ENCODE measurements at places on chromosomes 1 and 21.

GRCh38 chr1:185568155-185569123 is 165.8 kb upstream of the HMCN1 start:
- no peak for DNase-seq

DNA sequence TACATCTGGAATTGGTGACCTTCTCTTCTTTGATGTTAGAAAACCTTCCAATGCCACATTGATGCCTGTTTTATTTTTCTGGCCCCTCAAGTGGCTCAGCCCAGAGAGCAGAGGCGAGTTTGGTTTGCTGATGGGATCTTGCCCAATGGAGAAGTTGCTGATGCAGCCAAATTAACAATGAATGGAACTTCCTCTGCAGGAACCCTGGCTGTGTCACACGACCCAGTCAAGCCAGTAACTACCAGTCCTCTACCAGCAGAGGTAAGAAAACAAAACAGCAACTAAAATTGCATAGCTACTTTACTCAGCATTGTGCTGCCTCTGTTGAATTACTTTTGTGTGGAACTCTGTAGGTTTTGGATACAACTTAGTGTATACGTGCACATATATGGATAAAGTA is 97.6 kb downstream of the CC2D1B start:
- DNase-seq: no peak

GRCh38 chr21:32044205-32045180 is 171.7 kb downstream of the HUNK start:
- DNase-seq: no peak

GRCh38 chr1:93625582-93626327 is 55.9 kb downstream of the BCAR3 start:
- DNase-seq: peak; percentile 78

DNA sequence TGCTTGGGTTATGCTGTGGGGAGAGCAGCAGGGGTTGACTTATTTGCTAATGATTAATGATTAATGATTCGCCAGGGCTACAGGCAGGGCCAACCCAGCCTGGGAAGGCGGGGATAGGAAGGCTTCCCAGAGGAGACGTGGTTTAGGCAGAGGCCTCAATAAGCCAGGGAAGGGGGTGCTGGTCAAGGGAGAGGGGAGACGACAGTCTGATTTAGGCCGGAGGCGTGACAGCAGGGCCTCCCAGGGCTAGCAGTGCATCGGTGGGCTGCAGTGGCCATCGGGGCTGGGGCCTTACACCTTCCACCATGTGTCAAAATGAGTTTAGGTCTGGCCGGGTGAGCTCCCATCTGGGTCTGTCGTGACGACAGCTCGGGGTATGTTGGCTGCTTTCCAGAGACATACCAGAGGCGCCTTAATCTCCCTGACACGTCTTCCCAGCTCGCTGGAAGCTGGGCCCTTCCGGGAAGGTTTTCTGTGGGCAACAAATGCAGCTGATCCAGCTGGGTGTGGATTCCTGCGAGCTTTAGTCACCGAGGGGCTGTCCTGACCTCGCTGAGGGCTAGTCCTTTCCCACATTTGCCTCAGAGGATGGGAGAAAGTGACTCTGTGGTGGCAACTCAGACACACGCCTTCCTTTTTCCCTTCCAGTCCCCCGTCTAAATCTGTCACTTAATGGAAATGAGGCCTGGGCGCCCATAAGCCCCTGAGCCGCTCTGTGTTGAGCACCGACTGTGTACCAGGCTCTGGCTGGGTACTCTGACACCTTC is 3.7 kb upstream of the SLC1A7 start:
- DNase-seq: peak; percentile 99

GRCh38 chr1:178160736-178161475 is 67.0 kb downstream of the RASAL2 start:
- DNase-seq: no peak

GRCh38 chr1:156499842-156500542 is 583 bp downstream of the MEF2D start:
- no peak for DNase-seq

- no peak for DNase-seq
Measured at GRCh38 chr1:3481046-3481445, 26.6 kb downstream of the ARHGEF16 start.

- DNase-seq: no peak
Measured at GRCh38 chr1:9151328-9151860, 22.5 kb upstream of the GPR157 start.

DNA sequence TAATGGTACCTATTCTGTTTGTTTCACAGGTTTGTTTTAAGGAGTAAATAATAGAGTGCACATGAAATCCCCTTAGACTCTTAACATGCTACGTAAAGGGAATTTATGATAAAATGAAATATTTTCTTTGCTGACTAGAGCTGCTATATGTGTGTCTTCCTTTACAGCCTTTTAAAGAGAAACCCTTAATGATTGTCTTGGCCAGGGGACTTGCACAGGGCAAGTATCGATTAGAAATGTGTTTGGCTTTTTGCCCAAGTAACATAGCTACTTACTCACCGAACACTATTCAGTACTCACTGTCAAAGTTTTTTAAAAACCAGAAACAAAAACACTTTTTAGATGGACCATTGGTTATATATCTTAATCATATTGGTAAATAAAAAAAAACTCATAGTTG is 71.3 kb upstream of the KIAA1614 start:
- no peak for DNase-seq

All from retinal pigment epithelial cell (primary cell).